CD4-positive, alpha-beta T cell treated with Interferon alpha-2 for 1 hour (primary cell): ENCODE measurements at places on chromosomes 13 and 19.

DNA sequence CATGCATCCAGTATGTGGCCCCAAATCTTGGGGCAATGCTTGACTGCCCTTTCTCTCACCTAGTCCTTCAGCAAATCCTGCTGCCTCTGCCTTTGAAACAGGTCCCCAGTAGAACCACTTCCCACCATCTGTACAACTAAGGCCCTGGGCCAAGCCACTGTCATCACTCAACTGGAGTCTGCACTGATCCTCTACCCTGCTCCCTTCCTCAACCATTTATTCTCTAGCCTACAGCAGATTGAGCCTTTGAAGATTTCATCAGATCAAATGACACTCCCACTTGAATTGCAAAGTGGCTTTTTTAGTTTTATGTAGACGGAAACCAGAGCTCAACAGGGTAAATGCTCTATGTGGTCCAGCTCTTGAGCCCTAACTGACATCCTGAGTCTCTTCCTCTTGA, 43.5 kb downstream of the ATP8A2 start:
- no peak for DNase-seq

GRCh38 chr19:4811328-4812131, 20.0 kb downstream of the TICAM1 start:
- DNase-seq: peak; percentile 82

- no peak for DNase-seq
Observed at GRCh38 chr13:108268466-108269112, 929 bp upstream of the TNFSF13B start.

DNA sequence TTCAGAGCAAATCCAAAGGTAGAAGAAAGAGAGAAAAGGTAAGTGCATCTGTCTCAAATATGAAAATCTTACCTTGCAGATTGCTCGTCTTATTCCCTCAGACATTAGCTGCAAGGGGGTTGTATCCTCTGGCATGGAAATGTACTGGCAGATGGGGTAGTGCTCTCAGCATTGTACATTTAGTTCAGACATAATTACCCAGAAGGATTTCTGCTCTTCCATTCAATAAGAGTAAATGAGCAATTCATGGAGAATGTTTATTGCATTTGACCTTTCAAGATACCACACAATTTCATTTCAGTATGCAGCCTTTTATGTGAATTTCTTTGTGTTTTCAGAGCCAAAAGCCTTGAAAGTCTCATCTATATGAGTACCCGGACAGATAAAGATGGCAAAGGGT, 63.8 kb downstream of the SCEL start:
- DNase-seq: no peak

GRCh38 chr13:109789262-109789661, 2.9 kb upstream of the IRS2 start:
- no peak for DNase-seq

GRCh38 chr19:58586133-58586765, 13.1 kb upstream of the MZF1 start:
- no peak for DNase-seq

DNA sequence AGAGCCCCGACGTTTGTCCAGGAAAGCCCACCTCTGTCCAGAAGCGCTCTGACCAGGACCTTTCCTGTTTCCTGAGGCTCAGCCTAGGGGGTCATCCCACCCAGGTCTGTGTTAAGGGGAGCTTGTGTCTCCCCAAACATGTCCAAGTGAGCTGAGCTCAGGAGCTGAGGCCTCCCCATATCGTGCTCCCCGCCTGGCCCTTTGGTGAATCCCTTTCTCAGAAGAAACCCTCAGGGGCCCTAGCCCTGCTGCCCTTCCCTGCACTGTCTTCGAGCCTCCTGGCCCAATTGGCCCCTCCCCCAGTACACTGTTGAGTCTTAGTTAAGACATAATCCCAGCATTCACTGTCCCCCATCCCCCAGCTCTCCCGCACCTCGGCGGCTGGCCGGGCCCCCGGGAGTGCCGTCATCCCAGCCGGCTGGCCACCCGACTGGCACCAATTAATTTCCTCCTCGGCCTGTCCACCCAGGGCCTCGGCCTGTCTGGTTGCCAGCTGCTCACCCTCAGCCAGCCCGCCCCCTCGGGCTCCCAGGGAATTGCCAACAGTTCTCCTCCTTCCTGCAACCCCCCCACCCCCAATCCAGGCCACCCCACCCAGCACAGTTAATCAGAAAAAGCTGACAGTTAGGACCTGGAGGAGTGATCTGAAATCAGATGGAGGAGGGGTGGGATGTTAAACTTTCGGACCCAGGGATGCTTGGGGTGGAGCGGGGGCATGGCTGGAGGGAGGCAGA, 13.6 kb downstream of the IER2 start:
- peak; percentile 40 for DNase-seq

DNA sequence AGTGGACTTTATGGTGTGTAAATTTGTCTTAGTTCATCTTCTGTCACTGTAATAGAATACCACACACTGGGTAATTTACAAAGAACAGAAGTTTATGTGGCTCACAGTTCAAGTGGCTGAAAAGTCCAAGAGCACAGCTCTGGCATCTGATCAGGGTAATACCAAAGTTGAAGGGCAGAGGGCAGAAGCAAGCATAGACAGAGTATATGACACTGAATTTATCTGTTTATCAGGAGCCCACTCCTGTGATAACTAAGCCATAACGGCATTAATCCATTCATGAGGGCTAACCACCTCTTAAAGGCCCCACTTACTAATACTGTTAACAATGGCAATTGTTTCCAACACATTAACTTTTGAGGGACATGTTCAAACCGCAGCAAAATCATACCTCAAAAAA, 4.0 kb upstream of the RFXAP start:
- DNase-seq: peak; percentile 30

DNA sequence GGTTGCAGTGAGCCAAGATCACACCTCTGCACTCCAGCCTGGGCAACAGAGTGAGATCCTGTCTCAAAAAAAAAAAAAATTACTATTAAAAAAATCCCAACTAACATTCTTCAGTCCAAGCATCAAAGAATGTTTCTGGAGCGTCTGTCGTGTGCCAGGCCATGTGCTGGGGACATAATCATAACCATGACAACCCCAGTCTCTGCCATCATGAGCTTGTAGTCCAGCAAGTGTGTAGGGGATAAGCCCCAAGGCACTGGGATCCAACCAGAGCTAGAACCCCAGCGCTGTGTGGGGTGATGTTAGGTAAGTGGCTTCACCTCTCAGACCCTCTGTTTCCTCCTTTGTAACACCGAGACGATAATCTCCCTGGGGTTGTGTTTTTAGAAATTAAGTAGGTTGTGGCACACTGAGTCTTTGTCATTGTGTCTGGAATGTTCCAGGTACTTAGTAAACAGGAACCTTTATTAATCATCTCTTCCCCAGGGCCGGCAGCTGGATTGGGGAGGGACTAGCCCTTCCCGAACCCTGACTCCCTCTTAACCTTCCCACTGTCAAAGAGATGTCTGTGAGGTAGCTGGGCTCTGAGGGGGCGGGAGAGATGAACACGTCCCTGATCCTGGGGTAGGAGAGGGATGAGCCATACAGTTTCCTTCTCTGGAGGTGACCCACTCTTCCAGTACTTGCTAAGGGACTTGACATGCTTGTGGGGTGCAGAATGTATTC, 5.2 kb downstream of the ITPKC start:
- DNase-seq: no peak

GRCh38 chr19:10968527-10969135, 7.8 kb downstream of the SMARCA4 start:
- DNase-seq: no peak

- DNase-seq: no peak
Observed at GRCh38 chr19:1473085-1473851, 5.7 kb downstream of the C19orf25 start.

DNA sequence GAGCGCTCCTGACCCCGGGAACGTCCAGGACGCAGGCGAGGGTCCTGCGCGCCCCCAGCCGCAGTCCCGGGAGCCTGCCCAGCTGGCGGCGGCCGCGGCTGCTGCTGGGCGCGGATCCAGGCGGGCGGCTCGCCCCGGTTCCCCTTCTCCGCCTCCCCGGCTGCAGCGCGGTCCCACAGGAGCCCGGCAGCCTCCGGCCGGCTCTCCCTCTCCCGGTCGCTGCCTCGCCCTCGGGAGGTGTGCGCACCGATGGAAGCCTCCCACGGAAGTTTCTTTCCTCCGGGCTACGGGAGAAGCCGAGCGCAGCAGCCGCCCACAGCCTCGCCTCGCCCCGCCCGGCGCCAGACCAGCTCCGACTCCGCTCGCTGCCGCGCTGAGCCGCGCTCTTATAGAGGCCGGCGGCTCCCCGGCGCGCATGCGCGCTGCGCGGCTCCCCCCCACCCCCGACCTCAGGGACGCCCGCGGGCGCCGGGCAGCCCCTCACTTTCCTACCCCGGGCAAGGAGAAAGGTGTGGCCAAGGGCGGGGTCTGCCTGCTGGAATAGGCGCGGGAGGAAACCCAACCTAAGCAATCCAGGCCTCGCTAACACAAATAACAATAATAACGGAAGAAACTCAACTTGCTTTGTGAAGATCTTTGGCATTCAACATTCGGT, at the start of gene SHISA2:
Gene SHISA2, minus strand, starts transcription at position 360 of the 655 bp plus-strand sequence. CDS start 1,041 bp downstream, outside the sequence.
- DNase-seq: peak; percentile 28

DNA sequence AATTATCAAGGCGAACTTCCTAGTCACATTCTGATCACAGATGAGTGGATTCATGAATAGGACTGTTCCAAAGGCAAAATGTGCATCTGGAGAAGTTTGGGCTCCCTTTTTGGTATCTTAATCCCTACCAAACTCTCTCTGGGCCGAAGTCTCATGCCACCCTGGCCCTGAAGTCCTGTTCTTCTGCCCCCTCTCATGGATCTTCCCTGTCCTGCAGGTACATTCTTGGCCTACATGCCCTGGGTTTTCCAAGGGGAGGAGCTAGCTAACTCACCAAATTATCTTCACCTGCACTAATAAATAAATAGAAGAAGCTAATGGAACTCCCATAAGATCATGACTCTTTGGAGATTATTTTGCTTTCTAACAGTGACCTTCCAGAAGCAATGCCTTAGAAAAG, 50.3 kb downstream of the SERTM1 start:
- no peak for DNase-seq

DNA sequence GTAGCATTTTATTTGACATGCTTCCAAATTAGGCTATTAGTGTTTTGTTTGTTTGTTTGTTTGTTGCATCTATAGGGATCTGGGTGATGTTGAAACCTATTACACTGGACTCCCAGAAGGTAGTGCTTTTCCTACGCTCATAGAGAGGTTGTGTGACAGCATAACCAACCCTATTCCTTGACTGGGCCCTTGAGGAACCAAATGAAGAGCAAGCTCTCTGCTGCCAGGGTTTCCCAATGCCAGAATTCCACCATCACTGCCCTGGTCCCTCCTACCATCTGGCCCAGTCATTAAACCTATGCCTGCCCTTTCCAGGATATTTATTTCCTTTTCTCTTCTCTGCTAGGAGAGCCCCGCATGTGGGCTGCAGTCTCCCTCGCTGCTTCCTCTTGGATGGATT, 210.6 kb downstream of the IRS2 start:
- no peak for DNase-seq

GRCh38 chr13:30340331-30341250, 33.2 kb upstream of the KATNAL1 start:
- DNase-seq: no peak

- peak; percentile 59 for DNase-seq
Observed at GRCh38 chr19:8484331-8484894, 18.0 kb downstream of the PRAM1 start.

- no peak for DNase-seq
Observed at GRCh38 chr13:85498774-85499173, 300.4 kb downstream of the SLITRK6 start.

DNA sequence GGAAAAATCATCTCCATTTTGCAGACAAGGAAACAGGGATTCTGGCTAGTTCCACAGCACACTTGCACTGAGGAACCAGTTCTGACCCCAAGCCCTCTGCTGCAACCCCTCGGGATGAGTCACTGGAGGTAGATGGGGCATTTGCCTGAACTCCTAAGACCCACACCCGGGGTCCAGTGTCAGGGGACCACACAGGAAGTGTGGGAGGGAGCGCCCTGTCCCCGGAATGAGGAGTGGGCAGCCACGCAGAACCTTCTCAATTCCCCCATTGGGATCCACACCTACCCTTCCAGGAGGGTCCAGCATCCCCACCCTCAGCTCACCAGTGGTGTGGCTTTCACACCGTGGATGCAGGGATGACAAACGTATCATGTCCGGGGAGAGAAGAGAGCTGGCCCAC, 62.7 kb downstream of the TSHZ3 start:
- no peak for DNase-seq

DNA sequence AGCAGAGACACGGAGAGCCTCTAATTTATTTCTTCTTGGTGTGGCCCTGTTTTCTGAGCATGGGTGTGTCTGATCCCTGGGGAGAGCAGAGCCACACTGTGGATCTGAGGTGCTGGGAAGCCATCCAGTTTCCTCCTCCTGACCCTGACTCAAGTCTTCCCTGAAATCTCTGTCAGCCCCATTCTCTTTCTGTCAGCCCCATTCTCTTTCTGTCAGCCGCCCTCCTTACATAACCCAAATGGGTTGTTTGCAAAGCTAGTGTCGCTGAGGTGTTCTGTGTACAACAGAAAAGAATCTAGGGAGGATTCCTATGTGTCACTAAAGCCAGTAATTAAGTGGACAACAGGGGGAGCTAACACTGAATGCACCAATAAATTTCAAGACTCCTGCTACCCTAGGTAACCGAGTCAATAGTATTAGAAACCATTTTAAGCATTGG, 50.2 kb downstream of the LRCH1 start:
- no peak for DNase-seq

DNA sequence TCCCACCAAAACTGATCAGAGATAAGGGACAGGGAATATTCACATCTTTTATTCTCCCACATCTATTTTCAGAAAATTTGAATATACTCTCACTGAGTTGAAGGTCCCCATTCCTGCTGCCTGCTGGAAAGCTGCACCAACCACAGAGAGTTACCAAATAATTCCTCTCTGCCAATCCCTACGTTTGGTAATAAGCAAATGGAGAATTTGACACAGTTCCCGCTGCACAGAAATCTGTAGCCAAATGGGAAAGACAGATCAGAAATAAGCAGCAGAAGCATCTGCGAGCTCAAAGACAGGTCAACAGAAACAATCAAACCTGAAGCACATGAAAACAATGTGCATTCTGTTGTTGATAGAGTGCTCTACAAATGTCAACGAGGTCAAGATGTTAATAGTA, 9.9 kb downstream of the ZNF112 start:
- no peak for DNase-seq

GRCh38 chr19:30344446-30345425, 27.4 kb upstream of the ZNF536 start:
- no peak for DNase-seq

DNA sequence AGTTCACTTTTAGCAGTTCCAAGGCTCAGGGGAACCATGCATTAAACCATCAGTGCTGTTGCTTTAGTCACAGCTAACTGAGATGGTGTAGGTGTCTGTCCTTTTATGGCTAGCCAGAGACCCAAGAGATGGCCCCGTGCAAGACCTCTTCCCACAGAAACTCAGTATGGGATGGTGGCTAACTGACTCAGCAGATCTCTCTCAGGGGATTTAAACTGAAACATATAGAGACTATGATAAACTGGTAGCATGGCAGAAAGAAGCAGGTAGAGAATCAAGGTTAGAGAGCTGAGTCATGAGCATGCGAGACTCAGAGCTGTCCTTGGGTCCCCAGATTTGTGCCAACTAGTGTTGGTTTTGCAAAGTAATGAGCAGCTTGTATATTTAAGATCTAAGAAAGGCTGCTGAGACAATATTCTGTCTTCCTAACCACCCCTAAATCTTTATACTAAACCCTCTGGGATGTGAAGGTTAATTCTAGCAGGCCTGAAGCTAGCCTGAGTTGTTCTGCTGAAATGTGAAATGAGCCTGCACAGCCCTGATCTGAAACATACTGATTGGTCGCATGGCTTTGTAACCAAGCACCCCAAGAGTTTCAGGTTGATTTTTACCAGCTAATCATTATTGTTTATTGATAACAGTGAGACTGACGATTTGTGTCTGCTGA, 6.5 kb upstream of the SCEL start:
- no peak for DNase-seq

- no peak for DNase-seq
Observed at GRCh38 chr19:40896418-40896796, 14.4 kb upstream of the CYP2A7 start.

- DNase-seq: peak; percentile 79
Observed at GRCh38 chr19:3163230-3163886, 15.2 kb upstream of the S1PR4 start.
